Upper lobe of right lung (tissue), 1 donor: ENCODE measurements at places on chromosomes 7 and 10. TPM values are rescaled to one million over a fixed set of nuclear protein-coding genes. Genes with fewer than 3 reads are reported as not detected.

GRCh38 chr7:113824117-113824823 lies 94.5 kb downstream of the PPP1R3A start:
- no peak overlapping the region for H3K27ac ChIP-seq
- no peaks in the 10 kb centered on the region for H3K36me3 ChIP-seq
- no peak for DNase-seq
- H3K4me3 ChIP-seq = no peak overlapping the region
- H3K4me1 ChIP-seq = no peaks in the 10 kb centered on the region
- no peaks in the 10 kb centered on the region for H3K27me3 ChIP-seq

DNA sequence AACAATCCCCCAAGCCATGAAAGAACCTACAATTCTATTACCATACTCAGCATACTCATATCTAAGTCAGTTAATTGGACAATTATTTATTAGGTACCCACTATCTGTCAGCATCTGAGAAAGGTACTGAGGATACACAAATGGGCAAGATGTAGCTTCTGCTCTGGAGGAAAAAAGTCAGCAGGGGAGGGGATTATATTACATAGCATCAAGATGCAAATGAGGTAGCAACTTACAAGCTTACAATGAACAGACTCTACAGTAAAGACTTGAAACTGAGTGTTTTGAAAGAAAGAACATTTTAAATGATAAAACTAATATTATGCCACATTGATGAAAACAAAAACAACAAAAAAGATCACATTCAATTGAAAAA lies 10.8 kb upstream of the CUBN start:
- H3K27ac ChIP-seq = no peak overlapping the region
- no peaks in the 10 kb centered on the region for H3K27me3 ChIP-seq
- DNase-seq = no peak
- H3K4me3 ChIP-seq = no peak overlapping the region

GRCh38 chr7:69652947-69653701 lies 54.8 kb downstream of the AUTS2 start:
- no peak overlapping the region for H3K4me3 ChIP-seq
- no peak for DNase-seq
- no peaks in the 10 kb centered on the region for H3K27me3 ChIP-seq
- no peaks in the 10 kb centered on the region for H3K36me3 ChIP-seq

The TMEM130 gene
- total RNA-seq = 20.0 TPM

The HMX2 gene
- not detected for total RNA-seq

The ANKRD30A gene
- 0.12 TPM for total RNA-seq

GRCh38 chr7:145582742-145583303 lies 533.8 kb upstream of the CNTNAP2 start:
- no peak overlapping the region for H3K27ac ChIP-seq
- no peaks in the 10 kb centered on the region for H3K36me3 ChIP-seq
- H3K4me3 ChIP-seq = no peak overlapping the region
- H3K27me3 ChIP-seq = no peaks in the 10 kb centered on the region

The GSTO2 gene
- total RNA-seq = 9.1 TPM

The SLC16A9 gene
- total RNA-seq = 1.8 TPM

DNA sequence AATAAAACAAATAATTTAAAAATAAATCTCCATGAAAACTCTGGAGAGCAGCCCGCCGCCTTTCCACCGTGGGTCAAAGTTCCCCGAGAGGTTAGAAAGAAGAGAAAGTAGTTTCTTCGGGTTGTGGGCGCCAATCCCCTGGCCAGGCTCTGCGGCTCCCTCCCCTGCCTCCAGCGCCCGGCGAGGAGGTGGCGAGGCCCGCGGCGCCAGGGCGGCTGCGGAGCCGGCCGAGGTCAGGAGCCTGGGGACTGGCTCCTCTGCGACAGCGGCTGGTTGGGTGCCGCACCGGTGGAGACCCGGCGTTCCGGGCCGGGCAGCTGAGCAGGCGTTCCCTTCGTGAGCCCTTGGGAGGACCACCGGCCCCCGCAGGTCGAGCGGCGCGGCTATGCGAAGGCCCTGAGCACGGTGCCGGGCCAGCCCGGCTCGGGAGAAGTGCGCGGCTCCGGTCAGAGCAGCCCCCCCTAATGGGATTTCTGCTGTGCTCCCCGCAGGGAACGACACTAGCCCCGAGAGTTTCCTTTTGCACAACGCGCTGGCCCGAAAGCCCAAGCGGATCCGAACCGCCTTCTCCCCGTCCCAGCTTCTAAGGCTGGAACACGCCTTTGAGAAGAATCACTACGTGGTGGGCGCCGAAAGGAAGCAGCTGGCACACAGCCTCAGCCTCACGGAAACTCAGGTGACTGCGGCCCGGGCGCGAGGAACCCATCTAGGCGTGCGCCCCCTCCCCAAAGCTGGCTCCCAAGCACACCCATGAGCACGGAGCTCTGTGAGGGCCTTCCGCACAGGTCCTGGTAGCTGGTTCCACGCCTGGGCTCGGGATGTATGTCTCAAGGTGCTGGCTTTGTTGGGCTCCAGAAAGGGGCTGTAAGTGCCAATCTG lies 2.8 kb downstream of the EMX2 start:
- no peak overlapping the region for H3K27ac ChIP-seq
- no peaks in the 10 kb centered on the region for H3K36me3 ChIP-seq
- H3K4me3 ChIP-seq = peak overlapping the region; percentile 26
- peaks cover 97% of the 10 kb centered on the region for H3K27me3 ChIP-seq
- no peak for DNase-seq
- H3K4me1 ChIP-seq = peaks cover 28% of the 10 kb centered on the region

DNA sequence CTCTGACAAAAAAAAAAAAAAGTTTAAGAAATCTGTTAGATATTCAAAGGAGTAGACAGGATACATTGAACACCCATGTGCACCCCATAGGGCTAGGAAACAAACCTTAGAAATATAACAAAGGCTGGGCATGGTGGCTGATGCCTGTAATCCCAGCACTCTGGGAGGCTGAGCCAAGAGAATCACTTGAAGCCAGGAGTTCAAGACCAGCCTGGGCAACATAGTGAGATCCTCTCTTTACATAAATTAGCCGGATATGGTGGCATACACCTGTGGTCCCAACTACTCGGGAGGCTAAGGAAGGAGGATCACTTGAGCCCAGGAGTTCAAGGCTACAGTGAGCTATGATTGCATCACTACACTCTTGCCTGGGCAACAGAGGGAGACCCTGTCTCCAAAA lies 15.3 kb downstream of the CLIP2 start:
- no peaks in the 10 kb centered on the region for H3K36me3 ChIP-seq
- no peaks in the 10 kb centered on the region for H3K27me3 ChIP-seq
- H3K4me1 ChIP-seq = peaks cover 15% of the 10 kb centered on the region
- no peak for DNase-seq
- H3K27ac ChIP-seq = no peak overlapping the region
- H3K4me3 ChIP-seq = no peak overlapping the region
